Stimulated activated CD8-positive, alpha-beta memory T cell treated with anti-CD3 and anti-CD28 coated beads, Interleukin-15, amount 100 ng/mL, for 1 hour (primary cell): ENCODE measurements at places on chromosomes 7 and 10.

DNA sequence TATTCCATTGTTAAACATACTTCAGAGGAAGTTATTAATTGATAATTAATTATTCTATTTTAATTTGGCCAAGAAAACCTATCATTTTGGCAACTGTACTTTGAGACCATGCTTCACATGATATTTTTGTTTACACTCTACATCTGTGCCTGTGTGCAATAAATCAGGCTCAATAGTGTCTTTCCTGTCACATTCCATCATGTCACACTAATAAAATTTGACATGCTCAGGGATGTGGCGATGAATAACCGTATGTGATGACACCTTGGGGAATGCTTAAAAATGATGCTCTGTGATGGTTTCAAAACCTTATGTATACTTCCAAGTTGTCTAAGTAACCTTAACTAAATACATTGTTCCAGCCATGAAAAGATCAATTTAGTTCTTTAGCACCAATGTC, 364.6 kb upstream of the TEX47 start:
- DNase-seq = no peak

- no peak for DNase-seq
These were observed 30.5 kb upstream of the GNAT3 start for GRCh38 chr7:80542398-80542797.

GRCh38 chr7:49850921-49851613, 77.6 kb downstream of the VWC2 start:
- DNase-seq = no peak

- DNase-seq = no peak
These were observed 4.9 kb downstream of the SRRT start for GRCh38 chr7:100879685-100880261.

DNA sequence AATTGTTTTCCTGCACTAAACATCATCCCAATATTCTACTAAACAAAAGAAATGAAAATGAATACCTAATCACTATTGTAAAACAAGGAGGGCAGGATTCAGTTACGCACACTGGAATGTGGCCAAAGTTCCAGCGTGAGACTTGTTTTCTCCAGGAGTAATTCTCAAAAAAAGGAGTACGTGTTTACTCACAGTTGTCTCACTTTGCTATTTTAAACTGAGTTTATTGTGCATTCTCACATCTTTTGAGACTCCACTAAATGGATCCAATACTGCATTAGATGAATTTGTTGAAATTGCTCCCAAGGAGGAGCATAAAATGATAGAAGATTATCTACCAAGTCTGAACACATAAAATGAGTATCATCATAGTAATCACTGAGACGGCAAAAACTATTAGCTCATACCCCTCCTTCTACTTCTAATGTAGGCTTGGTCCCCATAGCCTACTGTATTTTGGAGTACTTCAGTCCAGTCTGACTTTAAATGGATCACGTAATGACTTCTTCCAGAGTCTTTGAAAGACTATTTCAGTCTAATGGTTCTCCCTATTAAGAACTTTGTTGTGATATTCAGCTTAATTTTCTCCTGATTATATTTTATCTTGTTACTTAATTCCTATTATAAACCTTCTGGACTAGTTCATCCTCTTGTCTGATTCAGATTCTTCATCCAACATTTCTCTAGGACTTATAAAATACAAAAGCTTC, 3.8 kb downstream of the GRM3 start:
- DNase-seq = no peak

DNA sequence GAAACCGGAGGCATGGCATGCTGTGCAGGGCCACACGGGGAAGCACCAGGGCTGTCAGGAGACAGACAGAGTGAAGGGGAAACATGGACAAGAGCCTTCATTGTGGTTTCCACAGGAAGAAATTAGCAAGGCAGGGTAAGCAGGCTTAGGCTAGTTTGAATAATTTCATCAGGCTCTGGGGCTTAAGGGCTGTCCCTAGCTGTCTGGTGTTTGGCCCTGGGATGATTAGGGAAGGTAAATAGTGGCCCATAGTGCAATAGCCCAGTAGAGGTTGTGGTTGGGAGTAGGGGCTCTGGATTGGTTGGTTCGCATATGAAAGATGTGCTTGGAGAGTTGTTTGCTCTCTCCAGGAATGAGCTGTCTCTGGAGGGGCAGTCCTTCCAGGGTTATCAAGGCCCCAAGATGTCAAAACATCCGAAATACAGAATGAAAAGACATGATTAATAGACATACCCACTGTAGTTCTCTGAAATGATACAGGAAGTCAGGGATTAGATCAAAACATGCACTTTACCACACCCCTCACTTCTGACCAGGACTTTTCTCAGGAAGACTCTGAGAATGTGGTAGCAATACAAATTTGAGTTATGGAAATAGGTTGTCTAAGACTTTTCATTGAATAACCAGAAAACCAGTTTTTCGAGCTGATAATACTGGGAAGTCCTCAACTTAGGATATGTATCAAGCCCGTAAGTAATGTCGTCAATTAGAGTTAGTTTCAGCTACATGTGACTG, 224.9 kb upstream of the NFE2L3 start:
- DNase-seq = no peak

DNA sequence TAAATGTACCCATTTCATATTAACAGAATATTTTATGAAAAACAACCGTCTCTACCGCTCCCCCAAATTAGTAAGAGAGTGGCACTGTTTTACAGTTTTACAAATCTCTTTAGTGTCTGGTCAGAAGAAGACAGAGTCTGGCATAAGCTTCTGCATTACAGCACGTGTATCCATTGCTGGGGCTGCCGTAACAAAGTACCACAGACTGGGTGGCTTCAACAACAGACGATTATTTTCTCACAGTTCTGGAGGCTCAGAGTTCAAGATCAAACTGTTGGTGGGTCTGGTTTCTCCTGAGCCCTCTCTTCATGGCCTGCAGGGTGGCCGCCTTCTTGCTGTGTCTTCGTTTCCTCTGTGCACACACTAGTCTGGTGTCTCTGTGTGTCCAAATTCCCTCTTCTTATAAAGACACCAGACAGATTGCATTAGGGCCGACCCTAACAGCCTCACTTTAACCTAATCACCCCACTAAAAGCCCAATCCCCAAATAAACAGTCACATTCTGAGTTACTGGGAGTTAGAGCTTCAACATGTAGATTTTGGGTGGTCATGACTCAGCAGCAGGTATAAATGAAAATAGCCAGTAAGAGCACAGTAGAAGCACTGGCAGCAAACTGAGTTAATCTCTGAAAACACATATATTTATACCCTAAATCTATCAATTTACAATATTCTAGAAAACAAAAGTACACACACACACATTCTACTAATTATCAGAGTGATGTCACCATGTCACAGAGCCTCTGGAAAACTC, 4.0 kb upstream of the SPOCK2 start:
- no peak for DNase-seq

DNA sequence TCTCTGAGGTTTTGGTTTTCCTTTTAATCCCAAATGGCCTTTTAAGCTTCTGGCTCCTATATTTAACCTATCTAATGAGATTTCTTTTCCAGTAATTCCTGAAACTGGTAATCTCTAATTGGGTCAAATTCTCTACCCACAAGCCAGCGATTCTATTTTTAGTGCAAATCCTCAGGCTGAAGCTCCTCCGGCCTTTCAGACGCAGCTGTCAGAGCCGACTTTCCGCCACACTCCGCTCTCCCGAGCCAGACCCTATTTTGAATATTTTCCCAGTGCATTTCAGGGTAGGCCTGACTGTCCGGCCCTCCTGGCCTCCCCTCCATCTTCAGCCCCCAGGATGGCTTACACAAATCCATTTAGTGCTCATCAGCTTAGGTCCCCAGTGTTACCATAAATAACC, 9.7 kb upstream of the ADCY1 start:
- no peak for DNase-seq

DNA sequence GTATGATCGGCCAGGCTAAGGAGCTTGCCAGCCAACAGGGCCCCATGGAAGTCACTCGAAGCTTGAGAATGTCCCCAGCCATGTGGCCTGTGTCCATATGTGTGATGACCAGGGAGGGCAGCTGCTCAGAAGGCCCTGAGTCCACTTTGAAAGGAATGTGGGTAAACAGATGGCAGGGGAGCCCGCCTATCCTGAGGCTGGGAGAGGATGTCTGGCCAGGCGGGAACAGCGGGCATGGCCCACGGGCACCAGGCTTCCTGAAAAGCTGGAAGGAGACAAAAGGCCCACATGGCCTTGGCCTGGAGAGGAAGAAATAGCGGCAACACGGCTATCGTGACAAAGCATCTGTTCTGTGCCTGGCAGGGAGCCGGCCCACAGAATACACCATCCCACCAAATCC, 137.9 kb upstream of the PPIF start:
- no peak for DNase-seq

DNA sequence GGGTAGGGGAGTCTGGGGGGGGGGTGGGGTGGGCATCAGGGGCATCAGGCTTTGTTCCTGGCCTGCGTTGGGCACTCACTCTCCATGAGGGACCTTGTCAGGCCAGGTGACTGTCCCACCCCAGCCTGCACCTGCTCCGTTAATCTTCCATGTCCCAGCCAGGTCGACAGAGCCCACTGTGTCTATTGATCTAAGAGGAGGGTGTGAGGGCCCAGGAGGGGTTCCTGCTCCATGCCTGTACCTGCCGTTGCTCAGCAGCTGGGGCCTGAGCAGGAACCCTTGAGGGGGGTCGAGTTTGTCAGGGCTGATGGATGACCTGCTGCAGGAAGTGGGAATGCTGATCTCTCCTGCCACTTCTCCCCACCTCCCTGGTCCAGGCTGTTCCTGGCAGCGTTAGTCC, 18.6 kb downstream of the NEUROG3 start:
- no peak for DNase-seq

GRCh38 chr10:62426086-62426485, 51.9 kb downstream of the ZNF365 start:
- no peak for DNase-seq

- DNase-seq = no peak
These were observed 101.0 kb upstream of the NFE2L3 start for GRCh38 chr7:26051021-26051420.

DNA sequence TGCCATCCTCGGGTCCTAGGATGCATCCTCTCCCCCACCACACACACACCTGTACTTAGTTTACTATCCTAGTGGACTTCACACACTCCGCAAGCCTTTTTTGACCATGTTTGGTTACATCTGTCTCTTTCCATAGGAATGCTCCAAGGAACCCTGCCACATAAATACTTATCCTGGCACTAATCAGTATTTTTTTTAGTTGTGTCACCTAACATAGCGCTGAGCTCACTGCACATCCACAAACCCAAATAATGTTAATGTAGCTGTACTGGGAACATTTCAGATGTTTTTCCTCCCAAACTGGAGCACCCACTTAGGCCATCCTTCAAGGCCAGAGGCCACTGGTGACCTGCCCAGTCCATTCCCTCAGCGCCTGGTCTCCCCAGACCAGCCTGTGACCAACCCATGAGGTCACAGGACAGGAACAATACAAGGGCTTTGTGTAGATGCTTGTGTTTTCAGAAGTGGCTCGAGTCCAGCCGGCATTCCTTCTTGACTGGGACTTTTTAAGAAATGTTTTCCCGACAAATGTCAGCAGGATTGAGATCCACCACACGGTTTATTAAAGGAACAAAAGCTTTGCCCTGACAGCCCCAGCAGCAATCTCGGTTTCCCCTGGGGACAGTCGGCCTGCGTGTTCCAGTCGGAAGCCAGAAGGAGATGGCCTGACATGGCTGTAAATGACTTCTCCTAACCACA, 181.4 kb downstream of the JCAD start:
- no peak for DNase-seq

- DNase-seq = no peak
These were observed 2.1 kb upstream of the FRA10AC1 start for GRCh38 chr10:93704451-93704850.

GRCh38 chr10:6056411-6057135, 5.6 kb downstream of the IL2RA start:
- no peak for DNase-seq

- no peak for DNase-seq
These were observed 41.3 kb downstream of the SH3PXD2A start for GRCh38 chr10:103814105-103814504.

GRCh38 chr10:131708225-131708880, 192.5 kb upstream of the PPP2R2D start:
- DNase-seq = no peak

- DNase-seq = no peak
These were observed 442.9 kb downstream of the AUTS2 start for GRCh38 chr7:70040970-70041766.

DNA sequence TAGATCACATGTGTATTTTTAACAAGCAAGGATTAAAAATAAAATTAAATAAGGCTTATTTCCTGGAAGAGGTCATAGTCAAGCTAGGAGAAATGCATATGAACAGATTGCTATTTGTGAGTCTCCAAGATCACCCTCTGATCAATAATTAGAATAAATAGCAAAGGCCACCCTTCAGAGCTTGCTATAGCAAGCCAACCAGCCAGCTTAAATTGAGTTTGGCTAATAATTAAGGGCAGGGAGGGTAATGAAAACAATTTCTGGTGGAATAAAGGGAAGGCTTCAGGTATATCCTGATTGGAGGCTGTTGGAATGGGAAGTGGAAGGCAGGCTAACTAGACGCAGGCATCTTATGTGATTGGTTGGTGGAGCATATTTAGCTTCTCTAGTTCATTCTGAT, 403.5 kb downstream of the ARL4A start:
- no peak for DNase-seq

GRCh38 chr7:114986190-114987180, 64.6 kb downstream of the MDFIC start:
- no peak for DNase-seq

- no peak for DNase-seq
These were observed at the start of gene MXI1 for GRCh38 chr10:110207011-110207804. Gene MXI1 (plus strand): TSS chr10:110207605. CDS start chr10:110207809, 204 bp downstream.

DNA sequence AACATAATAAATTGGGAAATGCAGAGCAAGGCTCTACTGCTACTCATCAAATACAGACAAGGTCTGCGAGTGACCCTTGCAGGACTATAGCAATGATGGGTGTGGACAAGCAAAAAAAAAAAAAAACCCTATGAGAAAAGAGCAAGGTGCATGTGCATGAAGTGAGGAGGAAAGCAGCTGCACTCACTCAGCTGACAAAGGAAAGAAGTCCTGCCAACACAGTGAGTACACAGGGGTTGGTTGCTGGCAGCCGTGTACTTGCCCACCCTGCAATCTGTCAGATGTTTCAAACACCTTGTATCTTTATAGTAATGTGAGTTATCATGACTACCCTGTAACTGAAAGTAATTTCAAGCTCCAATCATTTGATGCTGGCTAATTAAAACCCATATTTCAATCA, 20.5 kb downstream of the CHCHD3 start:
- no peak for DNase-seq

GRCh38 chr10:30750971-30751677, 121.6 kb upstream of the LYZL2 start:
- DNase-seq = no peak

DNA sequence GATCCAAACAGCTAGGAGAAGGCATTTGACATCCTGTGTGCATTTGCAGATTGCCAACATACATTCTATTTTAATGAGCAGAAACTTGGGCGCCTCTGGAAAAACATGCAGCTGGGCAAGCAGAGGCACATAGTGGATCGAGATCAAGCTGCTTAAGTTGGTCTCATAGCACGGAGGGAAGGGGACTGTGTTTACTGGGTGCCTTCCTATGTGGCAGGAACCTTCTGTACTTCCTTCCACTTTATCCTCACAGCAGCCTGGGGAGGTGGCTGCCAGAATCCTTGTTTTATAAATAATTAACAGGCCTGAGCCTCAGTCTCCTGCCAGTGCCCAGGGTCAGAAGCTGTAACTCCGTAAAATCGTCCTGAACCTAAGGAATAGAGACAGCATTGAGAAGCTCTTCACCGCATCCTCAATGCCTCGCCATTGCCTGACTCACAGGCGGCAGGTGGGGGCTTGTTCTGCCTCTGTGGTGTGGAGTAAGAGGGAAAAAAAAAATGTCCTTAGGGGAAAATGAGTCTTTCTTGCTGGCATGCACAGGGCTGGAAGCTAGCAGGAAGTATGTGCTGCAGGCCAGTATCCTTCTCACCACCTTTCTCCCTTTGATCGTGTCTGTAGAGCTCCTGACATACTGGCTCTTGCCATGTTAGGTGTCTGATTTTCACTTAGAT, 6.2 kb downstream of the VWA2 start:
- no peak for DNase-seq
